ENCODE measurements at places on chromosomes 7 and 10. TPM values are rescaled to one million over a fixed set of nuclear protein-coding genes. Genes with fewer than 3 reads are reported as not detected.

The KCNH2 gene
- under 0.01 TPM for total RNA-seq

The LRRC61 gene
- total RNA-seq: 18.0 TPM

The CDHR3 gene
- 0.51 TPM for total RNA-seq

The CWF19L1 gene
- 37.0 TPM for total RNA-seq

The RASA4B gene
- 10.1 TPM for total RNA-seq

The DYDC1 gene
- not detected for total RNA-seq

The TCAF2 gene
- 14.0 TPM for total RNA-seq

The PRKCQ gene
- total RNA-seq: 0.17 TPM

The SCIN gene
- total RNA-seq: 2.6 TPM

The AKR1B15 gene
- total RNA-seq: not detected

The ATE1 gene
- total RNA-seq: 52.7 TPM

The AS3MT gene
- total RNA-seq: 2.0 TPM

The GARS1 gene
- 59.2 TPM for total RNA-seq

The UPP1 gene
- total RNA-seq: 13.2 TPM

The EXOSC1 gene
- 35.7 TPM for total RNA-seq

The CFTR gene
- total RNA-seq: not detected

The WNT8B gene
- total RNA-seq: not detected

The EBLN1 gene
- not detected for total RNA-seq

The CPA5 gene
- not detected for total RNA-seq

The C10orf90 gene
- total RNA-seq: not detected

The PLA2G12B gene
- 0.09 TPM for total RNA-seq

The CACNA2D1 gene
- 20.6 TPM for total RNA-seq

The GIMAP1 gene
- 28.2 TPM for total RNA-seq

The ANLN gene
- 95.5 TPM for total RNA-seq

The TAF3 gene
- total RNA-seq: 2.3 TPM

The EVX1 gene
- not detected for total RNA-seq

The MOGAT3 gene
- not detected for total RNA-seq

The SEC23IP gene
- 43.3 TPM for total RNA-seq

The NFE2L3 gene
- total RNA-seq: 38.6 TPM

The SRGN gene
- total RNA-seq: 622 TPM

The C7orf57 gene
- not detected for total RNA-seq

The PLEKHS1 gene
- total RNA-seq: not detected

The C10orf53 gene
- total RNA-seq: not detected

The MLXIPL gene
- not detected for total RNA-seq

The UBE2D1 gene
- total RNA-seq: 9.4 TPM

The HTR7 gene
- not detected for total RNA-seq

The SEPTIN7 gene
- total RNA-seq: 369 TPM

The JMJD1C gene
- 167 TPM for total RNA-seq

The SMO gene
- total RNA-seq: 5.8 TPM

The CNPY1 gene
- not detected for total RNA-seq

The DHTKD1 gene
- total RNA-seq: 40.5 TPM

The GNB2 gene
- 154 TPM for total RNA-seq

The AGR2 gene
- total RNA-seq: 0.51 TPM

The HYAL4 gene
- not detected for total RNA-seq

The SNCG gene
- 111 TPM for total RNA-seq

The ADAM8 gene
- 0.68 TPM for total RNA-seq

The TECPR1 gene
- 66.2 TPM for total RNA-seq

The OPN1SW gene
- not detected for total RNA-seq

The EXOC6 gene
- 364 TPM for total RNA-seq

The RAMP3 gene
- total RNA-seq: 116 TPM

The CALHM1 gene
- total RNA-seq: not detected

The ACTL6B gene
- total RNA-seq: not detected
